ENCODE measurements at places on chromosomes 5 and 9.

DNA sequence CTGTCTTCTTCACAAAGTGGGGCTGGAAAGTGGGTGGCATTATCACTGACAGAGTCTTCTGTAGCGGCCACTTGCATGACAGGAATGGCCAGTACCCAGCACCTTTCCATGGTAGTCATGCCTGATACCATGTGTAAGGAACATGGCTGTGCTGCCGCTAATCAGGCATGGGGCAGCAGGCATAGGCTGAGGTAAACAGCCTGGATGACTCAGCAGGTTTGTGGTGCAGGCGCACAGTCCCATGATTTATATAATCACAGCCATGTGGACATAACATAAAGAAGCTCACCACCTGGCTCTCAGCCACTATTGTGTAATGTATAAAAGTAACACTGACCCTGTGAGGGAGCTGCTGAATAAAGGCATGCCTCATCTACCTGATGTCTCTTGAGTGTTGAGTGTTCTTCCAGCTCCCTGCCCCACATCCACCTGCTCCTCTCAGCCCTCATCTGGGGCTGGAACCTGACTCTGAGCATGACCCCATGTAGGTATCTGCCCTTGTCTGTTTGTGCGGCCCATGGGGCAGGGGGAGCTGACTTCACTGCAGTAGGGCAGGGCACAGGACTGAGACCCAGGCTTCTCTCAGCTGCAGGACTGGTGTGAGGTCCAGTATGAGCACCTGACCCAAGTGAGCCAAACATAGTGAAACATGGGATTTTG lies 13.2 kb upstream of the ICE1 start:
- no peak for DNase-seq

DNA sequence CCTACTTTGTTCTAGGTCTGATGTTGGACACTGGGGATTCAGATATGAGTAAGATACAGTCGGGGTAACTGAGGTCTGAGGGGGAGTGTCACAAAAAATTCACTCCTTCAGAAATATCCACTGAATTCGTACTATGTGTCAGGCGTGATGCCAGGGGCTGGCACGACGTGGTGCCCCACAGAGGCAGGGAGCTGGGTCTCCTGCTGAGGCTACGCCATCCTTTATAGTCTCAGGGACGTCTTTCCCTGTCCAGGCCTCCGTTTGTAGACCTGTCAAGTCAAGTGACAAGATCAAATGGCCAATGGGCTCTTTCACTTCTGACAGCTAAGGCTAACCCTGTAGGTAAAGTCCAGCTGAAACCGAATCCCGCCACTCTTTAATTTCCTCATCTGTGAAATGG lies 118.8 kb upstream of the SMIM23 start:
- no peak for DNase-seq

- DNase-seq, result peak; percentile 86
These were observed 54.1 kb downstream of the FER start for GRCh38 chr5:108801776-108802175.

DNA sequence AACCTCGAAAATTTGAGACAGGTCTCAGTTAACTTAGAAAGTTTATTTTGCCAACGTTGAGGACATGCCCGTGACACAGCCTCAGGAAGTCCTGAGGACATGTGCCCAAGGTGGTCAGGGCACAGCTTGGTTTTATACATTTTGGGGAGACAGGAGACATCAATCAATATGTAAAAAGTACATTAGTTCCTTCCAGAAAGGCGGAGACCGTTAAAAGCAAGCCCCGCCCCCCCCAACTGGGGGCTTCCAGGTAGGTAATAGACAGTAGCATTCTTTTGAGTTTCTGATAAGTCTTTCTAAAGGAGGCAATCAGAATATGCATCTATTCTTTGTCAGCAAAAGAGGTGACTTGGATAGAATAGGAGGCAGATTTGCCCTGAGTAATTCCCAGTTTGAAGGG lies 599 bp upstream of the MOCS2 start:
- DNase-seq, result no peak

DNA sequence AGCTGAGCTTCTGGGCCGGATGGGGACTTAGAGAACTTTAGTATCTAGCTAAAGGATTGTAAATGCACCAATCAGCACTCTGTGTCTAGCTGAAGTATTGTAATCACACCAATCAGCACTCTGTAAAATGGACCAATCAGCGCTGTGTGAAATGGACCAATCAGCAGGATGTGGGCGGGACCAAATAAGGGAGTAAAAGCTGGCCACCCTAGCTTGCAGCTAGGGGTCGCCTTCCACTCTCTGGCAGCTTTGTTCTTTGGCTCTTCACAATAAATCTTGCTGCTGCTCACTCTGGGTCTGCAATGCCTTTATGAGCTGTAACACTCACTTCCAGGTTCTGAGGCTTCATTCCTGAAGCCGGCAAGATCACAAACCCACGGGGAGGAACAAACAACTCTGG lies 354.0 kb downstream of the PRR16 start:
- DNase-seq, result no peak

DNA sequence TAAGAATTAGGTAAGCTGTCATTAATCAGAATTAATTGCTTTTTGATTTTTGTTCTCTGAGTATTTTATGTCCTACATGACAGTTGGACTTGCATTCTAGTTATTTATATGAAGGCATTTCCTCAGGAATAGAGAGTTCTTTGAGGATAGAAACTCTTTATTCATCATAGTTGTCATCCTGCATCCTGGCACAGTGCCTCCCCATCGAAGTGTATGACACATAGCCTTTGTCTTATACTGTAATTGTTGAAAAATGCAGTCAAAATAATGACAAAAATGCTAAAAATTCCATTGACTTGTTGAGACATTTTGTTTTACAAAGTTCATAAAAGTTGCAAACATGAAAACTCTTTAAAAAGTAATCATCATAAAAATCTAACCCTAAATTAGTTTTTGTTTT lies 36.5 kb downstream of the CFAP95 start:
- peak; percentile 63 for DNase-seq

DNA sequence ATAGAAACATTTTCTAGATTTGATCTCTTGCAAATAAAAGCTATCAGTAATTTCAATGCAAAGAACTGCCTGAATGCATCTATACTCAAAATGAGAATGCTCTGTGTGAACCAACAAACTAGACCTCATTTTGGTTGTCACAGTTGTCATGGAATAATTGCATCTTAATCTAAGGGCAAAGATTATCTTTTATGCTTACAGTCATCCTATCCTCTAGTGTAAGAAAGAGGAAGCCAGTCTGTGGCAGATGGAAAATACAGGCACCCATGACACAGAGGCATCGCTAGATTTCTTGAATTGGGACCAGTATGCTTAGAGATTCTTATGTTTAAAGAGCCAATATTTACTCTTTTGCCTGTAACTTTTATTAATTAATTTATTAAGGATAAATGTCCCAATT lies 95.0 kb downstream of the MACIR start:
- DNase-seq, result no peak

DNA sequence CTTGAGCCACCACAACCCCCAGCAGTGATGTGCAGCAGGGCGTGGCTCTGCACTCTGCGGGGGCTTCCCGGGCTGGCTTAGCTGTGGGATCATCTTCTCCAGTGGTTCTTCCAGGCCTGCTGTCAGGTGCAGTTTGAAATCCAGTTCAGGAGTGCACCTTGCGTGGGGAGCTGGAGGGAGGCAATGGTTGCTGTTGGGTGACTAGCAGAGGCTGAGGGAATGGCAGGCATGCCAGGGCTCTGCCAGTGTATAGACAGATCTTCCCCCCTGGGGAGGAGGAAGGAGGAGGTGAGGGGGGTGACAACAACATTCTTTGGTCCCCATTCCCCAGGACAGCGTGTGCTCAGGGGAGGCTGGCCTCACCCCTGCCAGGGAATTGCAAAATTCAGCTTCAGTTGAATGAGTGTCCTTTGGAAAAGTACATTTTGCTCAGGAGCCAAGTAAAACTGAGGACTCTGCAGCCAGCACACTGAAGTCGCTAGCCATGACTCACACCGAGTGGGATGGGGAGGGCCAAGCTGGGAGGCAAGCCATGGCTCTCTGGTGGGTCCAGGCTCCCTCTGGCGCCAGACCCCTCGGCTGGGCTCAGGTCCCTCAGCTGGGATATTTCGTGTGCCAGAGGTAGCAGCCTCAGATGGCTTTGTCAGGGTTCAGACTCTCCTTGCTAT lies 35.0 kb downstream of the ERGIC1 start:
- DNase-seq, result peak; percentile 96

DNA sequence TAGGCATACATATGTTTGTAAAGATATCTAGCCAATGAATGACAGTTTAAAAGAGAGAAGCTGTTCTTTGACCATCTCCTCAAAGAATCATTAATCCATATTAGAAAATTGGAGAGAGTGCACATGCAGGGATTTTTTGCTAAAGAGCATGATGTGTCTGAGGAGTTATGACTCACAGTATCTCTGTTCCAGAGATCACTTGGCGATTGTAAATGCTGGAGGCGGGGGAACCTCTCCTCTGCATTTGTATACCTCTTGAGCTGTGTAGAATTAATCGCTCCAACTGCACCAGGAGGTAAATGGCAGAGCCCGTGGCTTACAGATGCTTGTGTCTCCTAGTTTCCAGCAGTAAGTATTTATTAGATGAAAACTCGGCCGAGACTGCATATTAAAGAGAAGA lies 3.6 kb upstream of the SPATA31D1 start:
- no peak for DNase-seq

DNA sequence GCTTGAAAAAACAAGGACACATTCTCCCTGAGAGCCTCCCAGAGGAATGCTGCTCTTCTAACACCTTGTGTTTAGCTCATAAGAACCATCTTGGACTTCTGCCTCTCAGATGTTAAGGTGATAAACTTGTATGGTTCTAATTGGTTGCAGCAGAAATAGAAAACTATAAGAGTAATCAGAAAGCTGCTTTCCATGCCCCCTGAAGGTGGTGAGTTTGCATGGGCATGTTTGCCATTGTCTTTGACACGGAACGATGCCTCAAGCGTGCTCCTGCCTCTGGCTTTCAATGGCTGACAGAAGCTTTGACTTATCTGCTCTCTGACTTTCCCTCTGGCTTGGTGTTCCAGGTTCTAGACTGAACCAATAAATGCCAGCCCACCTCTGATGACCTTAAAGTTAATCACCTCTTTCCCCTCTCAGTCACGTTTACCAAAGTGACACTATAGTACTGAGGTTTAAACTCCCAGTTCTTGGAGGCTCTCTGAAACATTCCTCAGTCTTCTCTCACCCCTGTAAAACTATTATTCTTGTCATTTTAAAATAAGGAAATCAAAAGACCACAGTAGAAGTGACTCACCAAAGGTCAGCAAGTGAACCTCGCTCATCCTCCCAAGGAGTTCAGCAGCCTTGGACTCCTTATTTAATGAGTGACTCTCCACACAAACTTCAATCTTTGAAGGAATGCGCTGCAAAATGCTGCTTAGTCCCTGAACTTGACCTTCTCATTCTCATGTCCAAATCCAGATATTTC lies 103.6 kb downstream of the PIK3R1 start:
- peak; percentile 91 for DNase-seq

DNA sequence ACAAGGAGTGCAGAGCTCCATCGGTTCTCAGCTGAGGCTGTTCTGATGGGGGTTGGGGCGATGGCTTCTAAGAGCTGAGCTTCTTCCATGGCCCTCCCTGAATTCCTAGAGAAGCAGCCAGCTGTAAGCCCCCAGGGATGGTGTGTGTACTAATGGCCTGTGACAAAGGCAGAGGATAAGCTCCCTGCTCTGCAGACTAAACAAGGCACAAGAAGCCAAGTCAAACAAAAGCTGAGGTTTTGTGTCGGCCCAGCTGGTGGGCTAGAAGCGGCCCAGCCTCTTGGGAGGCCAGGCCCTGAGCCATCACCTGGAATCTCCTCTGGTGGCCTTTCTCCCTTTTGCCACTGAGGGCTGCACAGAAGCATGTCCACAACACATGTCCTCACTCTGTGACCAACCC lies 75.0 kb upstream of the XPA start:
- DNase-seq, result no peak

- no peak for DNase-seq
These were observed 178.4 kb downstream of the PJA2 start for GRCh38 chr5:109231331-109231730.

DNA sequence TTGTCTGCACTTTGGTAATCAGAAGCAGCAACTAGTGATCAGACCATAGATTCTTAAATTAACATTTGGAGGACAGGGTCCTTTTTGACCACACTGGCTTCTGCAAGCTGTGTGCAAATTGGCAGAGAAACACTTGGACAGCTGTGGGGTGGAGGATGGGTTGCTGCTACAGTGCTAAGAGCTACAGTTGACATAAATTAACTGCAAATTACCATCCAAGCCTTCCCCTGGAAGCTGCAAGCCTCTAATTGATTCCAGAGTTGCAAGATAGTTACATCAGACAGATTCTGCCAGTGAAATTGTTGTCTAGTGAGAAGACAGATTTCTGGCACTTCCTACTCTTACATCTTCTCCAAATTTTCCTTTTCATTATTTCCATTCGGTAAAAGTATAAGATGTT lies 517.7 kb downstream of the DIRAS2 start:
- no peak for DNase-seq
